Right kidney (tissue), 9 donors: ENCODE measurements at places on chromosomes 2 and 18.

- DNase-seq, result no peak
Measured at GRCh38 chr18:64017870-64018269, 48.0 kb downstream of the SERPINB8 start.

DNA sequence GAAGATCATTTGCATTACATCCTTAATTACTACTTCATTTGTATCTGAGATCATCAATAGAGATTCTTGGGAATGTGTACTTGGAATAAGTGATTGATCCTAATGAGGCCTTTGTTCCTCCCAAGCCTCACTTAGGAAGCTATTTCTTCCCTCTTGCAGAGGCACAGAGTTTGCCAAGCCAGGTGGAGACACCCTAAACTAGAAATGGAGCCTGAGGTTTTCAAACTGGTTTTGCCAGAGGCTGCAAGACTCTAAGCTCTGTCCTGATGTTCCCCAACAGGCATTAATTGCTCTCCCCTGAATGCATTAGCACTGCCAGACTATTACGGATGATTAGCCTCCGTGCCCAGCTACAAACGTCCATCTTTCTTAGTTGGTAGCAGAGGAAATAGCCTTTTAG, 125.2 kb upstream of the LGALSL start:
- no peak for DNase-seq

DNA sequence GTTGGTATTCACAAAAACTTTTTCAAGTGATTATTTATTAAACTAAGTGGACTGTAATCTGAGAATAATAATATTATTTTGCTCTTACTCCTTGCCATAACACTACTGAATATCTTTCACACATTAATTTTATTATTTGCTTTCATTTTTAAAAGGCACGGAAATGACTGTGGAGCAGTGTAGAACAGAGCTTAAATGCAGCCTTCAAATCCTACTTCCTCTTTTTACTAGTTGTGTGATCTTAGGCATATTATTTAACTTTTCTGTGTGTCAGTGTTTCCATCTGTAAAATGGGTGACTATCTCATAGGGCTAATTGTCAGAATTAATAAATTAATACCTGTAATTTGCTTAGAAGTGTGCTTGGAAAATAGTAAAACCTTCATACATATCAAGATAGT, 55.5 kb upstream of the SLC8A1 start:
- no peak for DNase-seq

DNA sequence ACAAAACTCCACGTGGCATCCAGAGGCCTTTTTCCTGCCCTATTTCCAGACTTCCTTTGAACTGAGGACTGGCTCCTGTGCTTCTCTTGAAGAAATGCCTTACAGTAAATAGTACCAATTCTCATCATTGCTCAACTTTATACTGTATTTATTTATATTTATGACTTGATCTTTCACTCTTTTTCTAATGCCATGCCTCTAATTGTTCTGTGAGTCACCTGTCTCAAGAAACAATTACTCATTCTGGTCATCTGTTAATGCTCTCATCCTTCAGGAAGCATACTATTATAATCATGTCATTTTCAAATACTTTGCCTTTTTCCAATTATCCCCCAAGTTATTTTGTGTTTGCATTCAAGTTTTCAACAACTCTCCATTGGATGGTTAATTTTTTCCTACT, 85.9 kb downstream of the DCDC2C start:
- DNase-seq, result no peak

DNA sequence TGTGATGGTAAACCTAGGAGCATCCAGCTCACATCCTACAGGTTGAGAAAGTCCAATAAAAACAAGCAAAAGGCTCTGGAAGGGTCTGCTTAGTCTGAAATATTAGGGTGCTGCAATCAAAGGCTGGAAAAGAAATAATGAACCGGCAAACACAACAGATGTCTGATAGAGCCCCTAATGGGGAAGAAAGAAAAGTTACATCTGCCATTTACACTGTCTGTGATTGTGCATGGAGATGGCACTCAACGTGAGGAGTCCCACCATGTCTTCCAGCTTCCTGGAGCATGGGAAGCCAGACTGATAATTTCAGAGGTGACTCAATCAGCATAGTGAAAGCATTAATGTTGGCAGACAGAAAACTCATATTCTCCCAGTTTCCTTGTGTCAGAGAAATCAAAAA, 307.8 kb downstream of the EPHA4 start:
- DNase-seq, result no peak

GRCh38 chr2:206160125-206160806, 571 bp downstream of the EEF1B2 start:
- no peak for DNase-seq

GRCh38 chr2:98149333-98149697, 62.3 kb downstream of the VWA3B start:
- DNase-seq, result no peak

DNA sequence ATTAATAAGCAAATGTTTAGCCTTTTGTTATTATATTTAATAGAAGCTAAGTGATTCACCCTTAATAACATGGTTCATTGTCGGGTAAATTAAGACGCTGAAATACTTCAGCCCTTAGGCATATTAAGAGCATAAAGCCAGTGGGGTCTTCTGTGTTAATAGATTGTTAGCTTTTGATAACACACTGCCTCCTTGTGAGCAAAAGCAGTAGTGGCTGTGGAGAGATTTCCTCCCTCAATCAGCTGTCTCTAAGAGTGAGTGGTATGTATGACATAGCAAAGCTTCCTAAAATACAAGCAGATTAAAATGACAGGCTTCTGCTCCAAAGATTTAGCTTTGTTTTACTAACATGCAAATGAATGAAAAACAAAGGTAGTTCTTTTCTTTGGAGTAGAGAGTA, 143.7 kb upstream of the SYT4 start:
- no peak for DNase-seq

DNA sequence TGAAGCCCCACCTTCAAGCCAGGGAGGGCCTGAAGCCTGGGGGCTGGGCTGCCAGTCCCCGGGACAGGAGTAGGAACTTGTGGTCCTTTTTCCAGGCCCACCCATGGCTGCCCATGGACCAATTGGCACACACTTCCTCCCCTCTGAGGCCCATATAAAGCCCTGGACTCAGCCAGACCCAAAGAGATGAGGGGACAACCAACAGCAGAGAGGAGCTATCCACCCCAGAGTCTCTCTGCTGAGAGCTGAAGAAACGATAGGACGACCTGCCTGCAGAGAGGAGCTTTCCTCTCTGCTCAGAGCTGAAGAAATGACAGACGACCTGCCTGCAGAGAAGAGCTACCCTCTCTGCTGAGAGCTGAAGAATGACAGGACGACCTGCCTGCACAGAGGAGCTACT, 43.8 kb upstream of the PEX13 start:
- no peak for DNase-seq

DNA sequence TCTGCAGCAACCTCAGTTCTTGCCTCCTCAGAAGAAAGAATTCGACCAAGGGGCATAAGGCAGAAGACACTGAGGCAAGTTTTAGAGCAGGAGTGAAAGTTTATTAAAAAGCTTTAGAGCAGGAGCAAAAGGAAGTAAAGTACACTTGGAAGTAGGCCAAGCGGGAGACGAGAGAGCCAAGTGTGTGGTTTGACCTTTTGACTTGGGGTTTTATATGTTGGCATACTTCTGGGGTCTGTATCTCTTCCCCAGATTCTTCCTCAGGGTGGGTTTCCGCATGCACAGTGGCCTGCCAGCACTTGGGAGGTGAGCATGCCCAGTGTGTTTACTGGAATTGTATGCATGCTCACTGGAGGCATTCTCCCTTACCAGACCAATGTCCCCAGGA, 59.3 kb upstream of the ANKRD44 start:
- DNase-seq, result no peak

DNA sequence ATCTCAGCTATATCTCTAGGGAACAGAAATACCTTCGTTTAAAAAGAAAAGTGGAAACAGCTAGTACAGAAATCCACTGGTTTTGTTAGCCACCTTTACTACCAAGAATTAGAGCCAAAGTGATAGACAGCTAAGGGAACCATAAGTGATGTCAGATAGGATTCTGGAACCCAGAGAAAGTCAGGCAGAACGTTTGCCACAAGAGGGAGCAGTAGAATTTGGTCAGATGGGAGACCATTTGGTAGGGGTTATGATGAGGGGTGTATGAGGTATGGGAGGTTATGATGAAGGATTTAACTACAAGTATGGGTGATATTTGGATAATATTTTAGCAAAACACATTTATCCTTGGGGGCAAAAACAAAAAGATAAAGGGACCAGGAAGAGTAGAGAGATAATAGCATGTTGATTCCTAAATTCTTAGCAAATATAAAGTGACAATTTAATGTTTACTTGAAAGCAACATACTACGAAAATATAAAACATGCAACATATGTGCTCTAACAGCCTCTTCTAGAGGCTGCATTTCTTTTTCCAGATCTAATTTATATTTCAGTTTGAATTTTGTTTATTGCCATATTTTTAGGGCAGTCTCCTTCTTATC, 3.3 kb downstream of the SLC8A1 start:
- no peak for DNase-seq

DNA sequence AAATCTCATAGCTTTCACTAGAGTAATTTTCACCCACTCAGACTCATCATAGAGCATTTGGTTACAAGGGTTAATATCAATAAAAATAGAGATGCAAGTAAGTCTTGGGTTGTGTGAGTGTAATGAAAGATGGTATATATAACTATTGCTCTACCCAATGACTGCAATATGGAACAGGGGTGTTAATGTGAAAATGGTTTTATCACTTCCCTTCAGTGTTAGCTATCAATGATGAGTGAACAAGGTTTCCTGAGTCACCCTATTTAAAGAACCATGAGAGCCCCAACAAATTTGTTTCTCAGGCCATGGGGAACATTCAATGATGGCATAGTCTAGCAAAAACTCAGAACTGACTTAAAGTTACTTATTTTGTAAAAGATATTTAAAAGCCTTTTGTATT, 1133.6 kb upstream of the ZEB2 start:
- DNase-seq, result no peak

GRCh38 chr2:129756276-129756675, 223.2 kb upstream of the RAB6C start:
- no peak for DNase-seq

DNA sequence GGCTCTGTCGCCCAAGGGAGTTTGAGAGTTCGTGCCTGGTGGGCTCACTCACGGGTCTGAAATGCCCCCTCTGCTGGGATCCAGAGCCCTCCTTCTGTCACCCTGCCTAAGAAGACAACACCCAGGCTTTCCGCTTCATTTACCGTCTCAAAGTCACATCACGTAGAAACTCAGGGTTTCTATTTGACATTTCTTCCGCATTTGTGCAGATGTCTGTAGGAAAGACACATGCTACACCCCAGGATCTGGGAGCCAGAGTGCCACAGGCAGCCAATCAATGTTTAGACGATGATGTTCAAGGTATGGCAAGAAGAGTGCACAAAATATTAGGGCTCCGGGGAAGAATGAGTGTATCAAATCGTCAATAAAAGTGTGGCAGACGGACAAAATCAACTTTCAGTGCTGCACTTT, 24.4 kb upstream of the ACKR3 start:
- DNase-seq, result no peak

DNA sequence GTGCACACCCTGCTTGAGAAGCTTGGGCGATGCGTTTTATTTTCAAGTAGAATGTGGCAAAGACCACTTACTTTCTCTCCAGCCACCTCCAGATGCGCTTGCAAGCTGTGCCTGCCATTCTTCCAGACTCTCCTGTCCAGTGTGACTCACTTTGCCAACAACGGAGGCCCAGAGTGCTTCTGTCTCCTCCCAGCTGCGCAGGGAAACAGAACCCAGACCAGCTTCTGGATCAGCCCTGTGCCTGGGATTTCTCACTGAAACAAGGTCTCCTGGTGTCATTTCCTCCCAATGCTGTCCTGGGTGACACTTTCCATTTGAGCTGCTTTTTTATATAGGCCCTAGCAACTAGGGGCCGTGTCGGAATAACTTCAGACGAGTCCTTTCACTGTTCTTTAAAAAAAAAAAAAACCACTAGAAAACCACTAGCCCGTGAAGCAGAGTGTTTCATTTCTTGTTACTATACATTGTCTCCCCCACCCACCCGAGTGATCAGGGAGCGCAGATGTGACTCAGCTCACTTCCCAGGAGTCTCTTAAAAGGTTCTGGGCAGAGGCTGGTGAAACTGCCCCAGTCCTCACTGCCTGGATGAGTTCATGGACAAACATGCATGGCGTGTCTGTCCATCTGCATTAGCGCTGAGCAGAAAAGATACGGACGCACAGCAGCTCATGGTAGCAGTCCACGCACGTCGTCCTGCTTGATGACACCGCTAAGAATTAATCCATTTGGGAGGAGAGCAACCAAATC, 25.3 kb upstream of the RPL31 start:
- DNase-seq, result peak; percentile 26

DNA sequence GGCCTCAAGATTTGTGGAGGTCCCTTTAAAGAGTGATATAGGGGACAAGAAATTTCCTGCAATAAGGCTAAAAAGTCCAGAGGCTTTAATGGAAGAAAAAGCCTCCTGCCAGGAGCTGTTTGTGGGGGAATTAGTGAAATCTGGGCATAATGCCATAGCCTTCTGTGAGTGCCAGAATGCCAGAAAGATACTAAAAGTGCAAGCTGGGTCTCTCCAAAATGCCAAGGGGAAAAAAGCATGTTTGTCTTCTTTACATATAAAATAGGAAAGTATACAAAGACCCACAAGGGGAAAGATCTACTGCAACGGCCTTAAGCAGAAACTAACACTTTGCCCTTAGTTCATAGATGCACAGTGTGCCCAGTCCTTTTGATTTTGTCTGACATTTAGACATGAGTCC, 647.7 kb upstream of the ZNF804A start:
- DNase-seq, result no peak

DNA sequence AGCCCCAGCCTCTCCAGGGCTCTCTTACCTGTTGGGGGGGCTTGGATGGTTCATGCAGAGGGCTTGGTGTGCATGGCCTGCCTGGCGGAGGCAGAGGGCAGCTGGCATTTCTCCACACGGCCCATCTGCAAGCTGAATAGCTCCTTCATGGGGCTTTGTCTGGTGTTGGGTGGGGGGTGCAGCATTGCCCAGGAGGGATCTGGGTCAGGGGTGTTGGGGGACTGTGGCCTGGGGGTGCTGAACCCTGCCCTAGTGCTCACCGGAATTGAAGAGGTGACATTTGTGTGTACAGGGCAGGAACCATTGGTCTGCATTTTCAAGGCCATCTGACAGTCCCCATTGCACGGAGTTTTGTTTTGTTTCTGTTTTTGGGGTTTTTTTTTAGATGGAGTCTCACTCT, 58.8 kb upstream of the HAAO start:
- DNase-seq, result no peak

DNA sequence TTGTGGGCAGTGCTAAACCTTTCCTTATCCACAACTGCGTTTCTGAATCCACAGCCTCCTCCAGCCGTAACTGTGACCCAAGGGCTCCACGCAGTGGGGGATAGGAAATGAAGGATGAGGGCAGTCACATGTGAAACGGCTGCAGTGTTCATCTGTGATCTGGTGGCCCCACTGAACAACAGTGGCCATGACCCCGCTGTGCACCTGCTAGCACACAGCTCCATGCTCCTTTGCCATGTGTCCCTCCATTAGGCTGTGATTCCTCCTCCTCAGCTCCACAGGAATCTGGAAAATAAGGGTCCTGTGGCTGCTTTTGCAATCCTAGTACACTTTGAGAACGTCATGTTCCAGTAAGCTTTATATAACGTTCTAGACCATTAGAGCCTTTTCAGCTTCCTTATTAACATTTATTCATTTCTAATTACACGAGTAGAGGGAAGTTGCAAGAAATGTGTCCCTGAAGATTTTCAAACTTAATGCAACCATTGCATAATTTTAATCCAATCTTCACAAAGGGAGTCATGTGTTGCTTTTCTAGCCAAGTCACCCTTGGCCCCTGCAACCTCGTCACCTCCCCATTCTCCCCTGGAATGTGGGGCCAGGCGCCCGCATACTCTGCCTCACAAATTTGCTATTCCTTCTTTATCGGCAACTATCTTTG, 7.1 kb upstream of the NAPG start:
- DNase-seq, result peak; percentile 58

- DNase-seq, result no peak
Measured at GRCh38 chr2:147388217-147388616, 456.6 kb upstream of the ACVR2A start.
